Kidney glomerular epithelial cell (primary cell): ENCODE measurements at places on chromosomes 3 and 15.

DNA sequence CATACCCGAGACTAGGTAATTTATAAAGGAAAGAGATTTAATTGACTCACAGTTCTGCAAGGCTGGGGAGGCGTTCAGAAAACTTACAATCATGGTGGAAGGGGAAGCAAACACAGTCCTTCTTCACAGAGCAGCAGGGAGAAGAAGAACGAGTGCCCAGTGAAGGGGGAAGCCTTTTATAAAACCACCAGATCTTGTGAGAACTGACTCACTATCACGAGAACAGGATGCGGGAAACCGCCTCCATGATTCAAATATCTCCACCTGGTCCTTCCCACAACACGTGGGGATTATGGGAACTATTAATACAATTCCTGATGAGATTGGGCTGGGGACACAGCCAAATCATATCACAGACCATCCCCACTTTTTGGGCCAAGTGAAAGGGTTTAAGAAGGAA lies 58.8 kb upstream of the CTXND1 start:
- DNase-seq = no peak

DNA sequence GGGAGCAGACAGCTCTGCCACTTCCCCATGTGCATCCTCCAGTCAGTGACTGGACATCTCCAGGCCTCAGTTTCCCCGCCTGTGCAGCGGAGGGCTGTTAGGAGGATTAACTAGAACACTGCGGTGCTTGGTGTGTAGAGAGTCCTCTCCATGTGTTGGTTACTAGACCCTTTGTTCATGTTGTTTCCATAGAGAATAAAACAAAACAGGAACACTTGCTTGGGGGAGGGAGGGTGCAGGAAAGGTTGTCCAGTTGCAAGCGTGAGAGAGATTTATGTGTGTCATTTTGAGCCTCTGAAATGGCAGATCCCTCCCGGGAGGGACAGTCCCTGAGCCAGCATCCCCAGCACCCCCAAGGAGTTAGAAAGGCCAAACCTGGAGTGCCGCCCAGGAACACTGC lies 184.0 kb upstream of the LYSMD4 start:
- no peak for DNase-seq

GRCh38 chr3:172856795-172857742 lies 106.5 kb downstream of the ECT2 start:
- no peak for DNase-seq

GRCh38 chr3:112114576-112115160 lies 18.4 kb downstream of the GCSAM start:
- no peak for DNase-seq

DNA sequence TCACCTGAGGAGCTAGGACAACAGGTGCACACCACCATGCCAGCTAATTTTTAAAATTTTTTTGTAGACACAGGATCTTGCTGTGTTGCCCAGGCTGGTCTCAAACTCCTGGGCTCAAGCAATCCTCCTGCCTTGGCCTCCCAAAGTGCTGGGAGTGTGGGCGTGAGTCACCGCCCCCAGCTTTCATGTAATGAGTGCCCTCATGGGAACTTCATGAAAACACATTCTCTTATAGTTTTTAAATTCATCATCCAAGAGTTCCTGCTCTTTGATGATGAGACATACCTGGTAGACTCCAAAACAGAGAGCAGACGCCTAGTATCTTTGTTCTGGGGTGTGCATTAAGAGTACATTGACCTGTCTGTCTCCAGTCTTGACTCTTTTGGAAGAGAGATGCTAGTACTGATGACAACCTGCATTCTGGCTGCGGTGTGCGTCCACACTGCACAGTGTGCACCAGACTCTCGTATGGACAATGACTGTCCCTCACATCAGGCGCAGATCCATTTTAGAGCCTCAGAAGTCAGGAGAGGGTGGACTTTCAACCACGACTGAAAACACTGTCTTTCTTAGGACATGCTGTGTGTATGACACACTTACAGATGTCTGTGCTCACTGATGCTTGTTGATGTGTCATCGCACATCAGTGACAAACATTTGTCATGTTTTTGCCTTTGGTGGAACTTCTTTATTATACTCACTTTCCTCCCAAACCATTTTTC lies 2.0 kb downstream of the NRROS start:
- DNase-seq = no peak

GRCh38 chr3:196207833-196208607 lies 3.2 kb downstream of the ZDHHC19 start:
- no peak for DNase-seq

DNA sequence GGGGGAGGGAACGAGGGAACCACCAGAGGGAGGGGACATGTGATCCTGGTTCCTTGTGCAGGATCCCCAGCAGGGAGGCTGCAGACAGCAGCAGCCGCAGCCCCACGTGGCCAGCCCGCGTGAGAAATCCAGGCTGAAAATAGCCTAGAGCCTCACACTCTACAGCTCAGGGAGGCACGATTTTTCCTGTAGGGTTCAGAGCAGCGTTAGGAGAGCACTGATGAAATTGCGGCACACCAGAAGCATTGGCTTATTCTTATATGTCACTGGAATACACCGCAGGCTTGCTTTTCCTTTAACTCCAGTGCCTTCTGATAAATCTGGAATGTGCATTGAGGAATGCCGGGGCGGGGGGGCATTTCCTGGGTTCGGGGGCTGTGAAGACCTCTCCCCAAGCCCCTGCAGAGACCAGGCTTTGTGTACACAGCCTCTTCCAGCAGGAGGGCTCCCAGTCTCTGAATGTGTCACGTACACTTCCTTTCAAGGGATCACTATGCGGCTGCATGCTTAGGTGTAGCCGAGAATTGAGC lies 193.0 kb downstream of the ATP10A start:
- peak; percentile 33 for DNase-seq

GRCh38 chr3:13379201-13379830 lies 40.8 kb downstream of the NUP210 start:
- peak; percentile 21 for DNase-seq

DNA sequence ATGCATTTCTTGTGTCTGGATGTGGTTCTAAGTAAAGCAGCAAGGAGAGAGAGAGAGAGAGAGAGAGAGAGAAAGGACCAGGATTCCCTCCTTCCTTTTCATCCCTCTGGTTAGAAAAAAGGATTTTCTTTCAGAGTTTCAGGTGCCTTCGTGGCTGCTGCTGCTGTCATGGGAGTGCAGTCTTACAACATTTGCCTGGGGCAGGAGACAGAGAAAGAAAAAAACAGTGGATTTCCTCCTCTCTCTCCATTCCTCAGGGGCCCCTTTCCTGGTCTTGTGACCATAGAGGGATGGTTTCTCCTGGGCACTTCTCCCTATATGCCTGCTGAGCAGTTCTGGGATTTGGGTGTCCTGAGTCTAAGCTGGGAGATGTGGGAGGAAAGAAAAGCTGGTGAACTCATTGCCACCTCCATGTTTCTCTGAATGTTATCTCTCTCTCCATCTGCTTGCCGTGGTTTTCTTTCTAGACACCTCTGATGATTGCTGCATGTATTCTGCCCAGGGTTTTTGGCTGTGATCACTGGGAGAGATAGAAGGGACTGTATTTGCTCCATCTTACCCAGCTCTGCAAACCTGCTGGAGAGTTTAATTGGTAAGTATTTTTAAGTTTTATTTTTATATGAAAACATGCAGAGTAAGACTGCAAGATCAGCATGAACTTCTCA lies 142.4 kb upstream of the RGMA start:
- DNase-seq = no peak

GRCh38 chr3:128620268-128620691 lies 30.3 kb downstream of the RPN1 start:
- DNase-seq = no peak

- DNase-seq = no peak
Observed at GRCh38 chr3:119308355-119308754, 14.2 kb downstream of the ARHGAP31 start.

DNA sequence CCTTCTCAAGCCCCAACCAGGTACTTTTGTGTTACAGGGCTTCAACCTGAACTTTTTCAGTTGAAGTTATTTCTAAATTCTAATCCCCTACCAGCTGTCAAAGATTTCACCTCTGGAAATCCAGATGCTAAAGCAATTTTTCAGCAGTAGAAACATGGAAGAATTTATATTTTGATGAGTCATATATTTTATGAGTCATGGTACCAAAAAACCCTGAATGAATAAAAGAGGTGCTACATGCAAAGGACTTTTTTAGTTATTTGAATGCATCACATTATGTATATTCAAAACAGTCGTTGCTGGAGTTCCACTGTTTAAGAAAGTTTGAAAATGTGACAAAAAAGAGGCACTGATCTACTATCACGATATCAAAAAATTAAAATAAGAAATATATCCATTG lies 96.0 kb upstream of the ZNF385D start:
- no peak for DNase-seq

DNA sequence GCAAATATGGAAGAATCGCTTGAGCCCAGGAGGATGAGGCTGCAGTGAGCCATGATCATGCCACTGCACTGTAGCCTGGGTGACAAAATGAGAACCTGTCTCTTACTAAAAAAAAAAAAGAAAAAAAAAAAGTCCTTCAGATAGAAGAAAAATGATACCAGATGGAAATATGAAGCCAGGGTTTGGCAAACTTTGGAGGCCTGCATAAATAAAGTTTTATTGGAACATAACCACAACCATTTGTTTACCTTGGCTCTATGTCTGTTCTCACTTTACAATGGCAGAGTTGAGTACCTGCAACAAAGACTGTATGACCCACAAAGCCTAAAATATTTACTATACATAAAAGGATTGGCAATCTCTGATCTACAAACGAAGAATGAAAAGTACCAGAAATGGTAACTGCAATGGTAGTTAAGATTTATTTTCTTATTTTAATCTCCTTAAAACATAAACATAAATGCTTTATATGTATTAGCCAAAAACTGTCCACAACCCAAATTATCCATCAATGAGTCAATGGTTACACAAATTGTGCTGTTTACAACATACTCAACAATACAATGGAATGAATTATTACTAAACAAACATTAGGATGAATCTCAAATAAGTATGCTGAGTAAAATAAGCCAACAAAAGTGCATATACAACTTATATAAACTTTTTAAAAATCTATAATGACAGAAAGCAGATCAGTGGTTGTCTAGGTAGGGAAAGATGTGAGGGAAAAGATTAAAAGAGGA lies 41.8 kb downstream of the GOLGB1 start:
- DNase-seq = no peak

GRCh38 chr3:32237670-32238452 lies 619 bp upstream of the CMTM8 start:
- no peak for DNase-seq

DNA sequence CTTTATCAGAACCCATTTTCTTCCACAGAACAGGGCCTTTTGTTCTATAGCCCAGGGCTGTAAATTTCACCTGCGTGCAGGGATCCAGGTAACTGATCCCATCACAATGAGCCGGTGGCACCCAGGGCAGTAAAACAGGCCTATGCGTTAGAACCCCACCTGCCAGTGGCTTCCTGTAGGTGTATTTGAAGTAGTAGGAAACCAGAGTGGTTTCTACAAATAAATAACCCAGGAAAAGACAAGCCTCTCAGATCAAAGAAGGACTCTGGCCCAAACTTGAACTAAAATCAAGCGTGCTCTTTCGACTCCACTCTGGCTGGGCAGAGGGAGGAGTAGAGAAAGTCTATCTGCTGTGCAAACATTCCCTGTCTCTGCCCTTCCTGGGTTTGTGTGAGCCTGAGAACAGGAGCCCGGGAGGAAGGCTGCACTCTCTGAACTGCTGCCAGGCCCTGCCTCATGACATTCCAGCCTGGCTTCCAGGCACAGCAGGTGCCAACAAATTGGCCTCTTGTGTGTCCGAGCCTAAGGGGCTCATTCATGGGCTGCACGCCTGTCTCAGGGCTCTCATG lies 77.7 kb downstream of the CEMIP start:
- no peak for DNase-seq

GRCh38 chr3:113035387-113035982 lies 44.7 kb downstream of the GTPBP8 start:
- peak; percentile 55 for DNase-seq

- DNase-seq = no peak
Observed at GRCh38 chr15:62503451-62503850, 338.4 kb upstream of the C2CD4B start.

DNA sequence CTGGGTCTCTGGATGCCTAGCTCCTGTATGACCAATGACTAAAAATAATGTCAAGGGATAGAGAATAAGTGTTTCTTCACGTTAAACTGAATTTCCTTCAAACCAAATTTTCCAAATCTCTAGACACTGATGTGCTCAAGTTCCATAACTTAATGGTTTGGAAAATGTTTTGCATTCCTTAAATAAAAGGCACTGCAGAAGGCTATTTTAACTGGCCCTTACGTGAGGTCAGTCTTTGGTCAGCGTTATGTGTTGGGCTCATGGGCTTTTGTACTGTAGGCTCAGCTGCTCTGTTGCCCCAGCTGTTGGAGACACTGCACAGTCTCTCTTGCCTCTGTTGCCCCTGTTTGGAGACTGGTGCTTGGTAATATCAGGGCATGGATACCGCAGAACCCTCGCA lies 188.5 kb downstream of the TPRG1 start:
- DNase-seq = no peak

GRCh38 chr3:122493296-122493695 lies 21.4 kb downstream of the KPNA1 start:
- DNase-seq = no peak

DNA sequence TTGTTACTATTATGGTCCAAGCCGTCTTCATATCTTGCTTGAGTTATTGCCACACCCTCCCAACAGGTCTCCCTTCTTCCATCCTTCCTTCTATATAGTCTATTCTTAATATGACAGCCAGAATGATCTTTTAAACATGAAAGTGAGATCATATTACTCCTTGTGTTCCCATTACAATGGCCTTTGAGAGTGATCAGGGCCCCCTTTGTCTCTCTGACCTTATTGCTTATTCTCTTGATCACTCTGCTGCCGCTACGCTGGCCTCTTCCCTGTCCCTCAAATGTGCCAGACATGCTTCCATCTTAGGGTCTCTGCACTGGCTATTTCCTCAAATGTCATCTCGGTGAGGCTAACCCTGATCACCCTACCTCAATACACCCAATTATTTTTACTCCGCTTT lies 38.1 kb downstream of the UBE2E2 start:
- DNase-seq = no peak

DNA sequence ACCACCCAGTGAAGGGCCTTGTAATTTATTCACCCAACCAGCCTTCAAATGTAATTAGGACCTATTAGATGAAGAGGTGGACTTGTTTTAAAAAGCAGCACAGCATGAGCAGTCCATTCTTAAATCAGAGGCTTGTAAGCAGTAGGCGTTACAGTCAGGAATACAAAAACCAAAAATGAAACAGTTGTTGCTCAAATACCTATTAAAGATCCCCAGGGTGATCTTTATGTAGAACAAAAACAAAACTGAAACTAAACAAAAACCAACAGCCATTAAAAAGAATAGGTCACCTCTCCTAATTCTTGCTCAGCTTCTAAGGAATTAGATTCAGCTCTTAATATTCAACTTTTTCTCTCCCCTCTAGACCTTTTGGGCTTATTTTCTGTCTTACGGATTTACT lies 104.9 kb upstream of the ST8SIA2 start:
- no peak for DNase-seq

- no peak for DNase-seq
Observed at GRCh38 chr3:154684440-154684839, 254.4 kb upstream of the GPR149 start.
